ENCODE measurements at places on chromosomes 6 and 20.

DNA sequence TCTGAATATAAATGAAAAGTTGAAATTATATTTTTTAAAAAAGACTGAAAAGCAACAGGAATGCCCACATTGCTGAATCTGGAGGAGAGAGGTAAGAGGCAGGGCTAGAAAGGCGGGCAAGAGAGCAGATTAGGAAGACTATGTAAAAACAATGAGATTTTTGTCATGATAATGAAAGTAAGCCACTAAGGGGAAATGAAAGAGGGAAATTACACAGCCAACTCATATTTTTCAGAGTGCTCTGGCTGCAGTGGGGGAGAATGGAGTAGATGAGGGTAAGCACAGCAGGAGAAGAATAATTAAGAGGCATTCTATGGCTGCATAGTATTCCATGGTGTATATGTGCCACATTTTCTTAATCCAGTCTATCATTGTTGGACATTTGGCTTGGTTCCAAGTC lies 281.9 kb downstream of the PKHD1 start:
- no peak for DNase-seq

GRCh38 chr6:133067960-133068359 lies 173.2 kb upstream of the EYA4 start:
- no peak for DNase-seq

DNA sequence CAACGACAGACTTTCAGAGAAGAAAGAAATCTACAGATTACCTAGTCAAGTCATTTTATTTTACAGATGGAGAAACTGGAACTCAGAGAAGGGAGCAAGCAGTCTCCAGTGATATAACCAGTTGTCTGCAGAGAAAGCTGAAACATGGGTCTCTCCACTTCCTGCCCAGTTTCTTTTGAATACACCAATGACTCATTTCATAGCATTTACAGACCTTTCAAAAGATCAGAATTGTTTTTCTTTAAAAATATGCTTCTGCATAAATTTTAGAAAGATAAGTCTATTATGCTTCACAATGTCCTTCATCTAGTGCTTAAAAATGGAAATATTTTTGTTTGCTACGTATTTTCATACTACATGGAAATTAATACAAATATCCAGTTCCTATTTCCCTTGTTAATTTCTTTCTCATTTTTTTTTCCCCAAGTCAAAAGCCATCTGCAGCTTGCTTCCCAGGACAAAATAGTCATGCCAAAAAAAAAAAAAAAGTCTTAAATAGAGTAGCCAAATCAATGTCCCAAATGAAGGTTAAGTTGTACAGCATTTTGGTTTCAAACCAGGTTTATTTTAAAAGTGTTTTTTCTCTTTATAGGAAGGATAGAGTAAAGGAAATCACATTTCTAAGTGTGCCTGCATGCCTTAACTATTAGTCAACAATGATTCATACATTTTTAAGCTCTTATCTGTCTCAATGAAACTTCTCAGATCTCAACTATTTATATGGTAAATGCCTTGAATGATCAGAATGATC lies 36.9 kb downstream of the ARHGAP18 start:
- DNase-seq = no peak

- DNase-seq = no peak
Measured at GRCh38 chr6:37840940-37841300, 21.4 kb downstream of the ZFAND3 start.

- DNase-seq = no peak
Measured at GRCh38 chr6:41331401-41332150, 3.8 kb upstream of the NCR2 start.

GRCh38 chr6:16043171-16044135 lies 85.4 kb upstream of the MYLIP start:
- DNase-seq = peak; percentile 9

DNA sequence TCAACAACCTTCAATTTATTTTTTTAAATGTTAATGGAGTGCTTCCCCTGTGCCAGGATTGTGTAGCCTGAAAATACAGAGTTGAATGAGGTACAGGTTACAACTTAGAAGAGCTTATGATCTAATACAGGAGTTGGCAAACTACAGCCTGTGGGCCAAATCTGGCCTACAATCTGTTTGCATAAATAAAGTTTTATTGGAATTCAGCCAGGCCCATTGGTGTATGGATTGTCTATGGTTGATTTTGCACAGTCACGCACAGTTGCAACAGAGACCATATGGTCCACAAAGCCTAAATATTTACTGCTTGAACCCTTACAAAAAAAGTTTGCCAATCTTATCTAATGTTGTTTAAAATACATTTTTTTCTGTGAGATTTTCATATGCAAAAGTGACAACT lies 177.3 kb upstream of the CCN2 start:
- DNase-seq = no peak

- no peak for DNase-seq
Measured at GRCh38 chr6:391559-392440, at the start of gene IRF4. Gene IRF4, plus strand, starts transcription at chr6:391752. Its CDS starts 1,401 bp downstream, at chr6:393153.

DNA sequence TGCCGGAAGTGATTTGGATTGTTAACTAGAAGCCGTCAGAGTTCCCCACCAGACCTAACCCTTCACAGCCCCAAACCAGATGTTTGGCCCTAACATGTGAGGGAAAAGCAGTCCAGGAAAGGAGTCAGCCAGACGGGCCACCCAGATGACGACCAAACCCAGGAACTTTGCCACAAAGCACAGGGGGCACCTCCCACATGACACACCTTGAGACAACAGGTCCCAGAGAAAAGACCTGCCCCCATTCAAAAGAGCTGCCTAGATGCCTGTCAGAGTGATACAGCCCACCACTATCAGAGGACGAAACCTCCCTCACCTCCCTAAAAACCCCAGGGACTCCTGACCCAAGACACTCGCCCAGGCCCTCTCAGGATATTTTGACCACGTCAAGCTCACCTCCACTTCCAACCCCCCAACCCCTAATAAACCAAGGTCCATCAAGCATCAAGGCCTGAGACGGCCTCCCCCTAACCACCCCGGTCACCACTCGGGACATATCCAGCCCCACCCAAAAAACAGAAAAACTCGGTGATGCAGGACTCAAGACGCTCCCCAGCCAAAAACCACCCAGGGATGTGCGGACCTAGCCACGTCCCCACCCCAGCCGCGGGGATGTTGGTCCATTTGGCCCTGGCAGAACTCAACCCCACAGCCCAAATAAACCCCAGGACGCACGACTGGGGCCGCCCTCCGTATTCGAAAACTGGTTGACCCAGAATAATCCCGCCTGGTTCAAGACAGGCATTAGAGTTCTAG lies 662 bp downstream of the ZNF343 start:
- peak; percentile 39 for DNase-seq

GRCh38 chr6:28977341-28978132 lies 27.6 kb downstream of the ZNF311 start:
- peak; percentile 74 for DNase-seq

- no peak for DNase-seq
Measured at GRCh38 chr6:162962093-162962492, 234.3 kb downstream of the PACRG start.

DNA sequence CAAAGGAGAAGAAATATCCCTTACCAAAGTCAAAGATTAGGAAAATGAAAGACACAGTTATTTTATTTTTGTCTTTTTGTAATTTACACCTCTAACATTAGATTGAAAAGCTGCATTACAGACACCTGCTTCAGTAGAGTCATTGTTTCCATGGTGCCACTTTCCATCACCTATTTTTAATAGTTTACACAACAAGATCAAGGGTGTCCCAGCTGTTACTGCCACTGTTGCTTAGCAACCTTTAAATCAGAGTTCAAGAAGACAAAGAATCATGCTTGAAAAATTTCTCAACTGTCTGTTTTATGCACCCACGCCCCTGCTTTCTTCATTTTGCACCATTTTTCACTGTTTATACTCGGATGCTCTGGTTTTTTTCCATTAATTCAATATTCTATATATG lies 668.2 kb upstream of the GJE1 start:
- DNase-seq = no peak

- peak; percentile 59 for DNase-seq
Measured at GRCh38 chr6:111211411-111212030, 124.2 kb downstream of the SLC16A10 start.

DNA sequence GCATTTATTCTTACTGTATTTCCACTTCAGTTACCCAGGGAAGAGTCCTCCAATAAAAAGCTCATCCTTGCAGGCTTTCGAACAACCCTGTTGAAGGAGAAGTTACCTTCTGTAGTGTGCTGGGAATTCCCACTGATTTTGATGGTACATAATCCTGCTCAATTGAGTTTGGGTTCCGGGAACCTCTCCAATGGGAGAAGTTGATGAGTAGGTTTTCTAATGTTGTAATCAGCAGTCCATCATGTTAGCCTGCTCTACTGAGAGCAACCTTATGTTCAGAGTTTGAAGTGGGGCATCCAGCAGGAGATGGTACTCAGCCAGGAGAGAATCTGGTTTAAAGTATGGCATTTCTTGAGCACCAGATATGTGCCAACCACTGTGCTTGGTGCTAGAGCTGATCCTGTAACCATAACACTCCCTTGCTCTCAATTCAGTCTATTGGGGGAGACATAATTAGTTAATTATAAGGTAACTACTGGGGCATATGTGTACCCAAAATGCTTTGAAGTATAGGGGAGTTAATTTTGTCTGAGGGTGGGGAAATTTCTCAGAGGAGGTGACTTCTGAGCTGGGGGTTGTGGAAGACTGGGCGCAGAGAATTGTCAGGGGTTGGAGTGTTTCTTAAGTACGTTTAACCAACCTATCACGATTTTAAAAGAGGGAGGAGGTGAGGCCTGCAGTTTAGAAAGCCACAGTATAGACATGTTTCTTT lies 2.1 kb downstream of the TOP1 start:
- DNase-seq = no peak

- no peak for DNase-seq
Measured at GRCh38 chr6:134467620-134468019, 149.7 kb upstream of the SGK1 start.

- no peak for DNase-seq
Measured at GRCh38 chr6:117992856-117993255, 85.8 kb downstream of the SLC35F1 start.

- peak; percentile 31 for DNase-seq
Measured at GRCh38 chr6:45677381-45678284, 299.9 kb upstream of the SUPT3H start.

DNA sequence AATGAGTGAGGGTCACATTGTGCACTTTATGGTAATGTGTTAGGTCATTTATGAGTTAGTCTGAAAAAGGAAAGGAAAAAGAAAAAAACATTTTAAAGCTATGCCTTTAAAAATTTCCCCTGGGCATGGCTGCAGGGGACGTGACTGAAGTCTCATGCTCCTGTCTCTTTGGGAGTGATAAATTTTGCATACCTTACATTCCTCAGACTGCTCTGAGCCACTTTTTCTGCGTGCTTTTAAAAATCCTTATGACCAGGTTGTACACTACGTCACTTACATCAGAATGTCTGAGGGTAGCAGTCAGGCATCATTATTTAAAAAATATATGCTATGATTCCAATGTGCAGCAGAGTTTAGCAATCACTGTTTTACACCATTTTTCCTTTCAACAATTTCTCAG lies 121.2 kb downstream of the RFPL4B start:
- DNase-seq = no peak

GRCh38 chr6:170045981-170046667 lies 244.8 kb downstream of the DLL1 start:
- DNase-seq = no peak

DNA sequence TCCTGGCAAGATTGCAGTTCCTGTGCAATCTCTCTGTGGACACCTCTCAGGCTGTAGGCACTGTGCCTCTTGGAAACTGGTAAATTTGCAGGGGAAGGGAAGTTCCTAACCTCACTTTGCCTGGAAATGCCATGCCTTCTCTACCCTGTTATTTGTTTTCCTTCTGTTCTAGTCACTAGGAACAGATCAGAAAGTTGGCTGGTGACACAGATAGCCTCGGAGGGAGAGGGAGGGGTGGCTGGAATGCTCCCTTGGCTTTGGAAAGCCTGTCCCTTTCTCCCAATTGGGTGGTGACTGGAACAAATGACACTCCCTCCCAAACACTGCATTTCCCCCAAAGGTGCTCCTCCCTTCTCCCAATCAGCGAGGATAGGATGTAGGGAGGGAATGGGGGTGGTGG lies 131.5 kb upstream of the F13A1 start:
- DNase-seq = no peak
